A549 treated with CORT108297 at 1 μM for 4 hours (cell line): ENCODE measurements at places on chromosomes 1 and 21. TPM values are rescaled to one million over a fixed set of nuclear protein-coding genes. Genes with fewer than 3 reads are reported as not detected.

The MTARC2 gene
- total RNA-seq, result 9.7 to 14.8 TPM (median 12.2 TPM) in 5 replicates

The PTBP2 gene
- 5.3 to 8.3 TPM (median 6.1 TPM) in 5 replicates for total RNA-seq

The FLG2 gene
- not detected in 5 replicates for total RNA-seq

The DNAJC6 gene
- 4.0 to 6.2 TPM (median 5.2 TPM) in 5 replicates for total RNA-seq

The PARS2 gene
- 3.6 to 5.4 TPM (median 4.8 TPM) in 5 replicates for total RNA-seq

The IGFN1 gene
- total RNA-seq, result 0.65 to 1.4 TPM (median 0.99 TPM) in 5 replicates

The FAM167B gene
- 0.44 to 0.87 TPM (median 0.66 TPM) in 5 replicates for total RNA-seq

The LCK gene
- 0.16 TPM in 1 of 5 replicates, not detected in the others for total RNA-seq

The CELA3B gene
- total RNA-seq, result not detected in 5 replicates

The GBP2 gene
- 0.52 to 1.0 TPM (median 0.85 TPM) in 5 replicates for total RNA-seq
